ENCODE measurements at places on chromosomes 11 and 22.

DNA sequence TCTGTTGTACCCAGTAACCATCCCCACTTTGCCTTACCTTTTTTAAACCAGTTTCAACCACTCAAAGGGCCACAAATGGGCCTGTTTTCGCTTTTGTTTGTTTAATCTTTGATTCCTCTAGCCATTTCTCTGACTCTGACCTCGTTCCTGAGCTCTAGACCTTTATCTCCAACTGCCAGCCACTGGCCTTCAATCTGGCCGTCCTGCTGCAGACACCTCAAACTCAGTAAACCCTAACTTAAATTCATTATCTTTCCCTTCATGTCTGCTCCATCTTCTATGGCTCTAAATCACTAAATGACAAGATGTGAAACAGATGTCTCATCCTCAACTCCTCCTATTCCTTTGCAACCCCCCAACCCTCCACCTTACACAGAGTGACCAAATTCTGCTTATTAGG is 1.3 kb upstream of the GDPD4 start:
- DNase-seq: no peak

- no peak for DNase-seq
Observed at GRCh38 chr11:8243458-8243857, 20.2 kb downstream of the LMO1 start.

DNA sequence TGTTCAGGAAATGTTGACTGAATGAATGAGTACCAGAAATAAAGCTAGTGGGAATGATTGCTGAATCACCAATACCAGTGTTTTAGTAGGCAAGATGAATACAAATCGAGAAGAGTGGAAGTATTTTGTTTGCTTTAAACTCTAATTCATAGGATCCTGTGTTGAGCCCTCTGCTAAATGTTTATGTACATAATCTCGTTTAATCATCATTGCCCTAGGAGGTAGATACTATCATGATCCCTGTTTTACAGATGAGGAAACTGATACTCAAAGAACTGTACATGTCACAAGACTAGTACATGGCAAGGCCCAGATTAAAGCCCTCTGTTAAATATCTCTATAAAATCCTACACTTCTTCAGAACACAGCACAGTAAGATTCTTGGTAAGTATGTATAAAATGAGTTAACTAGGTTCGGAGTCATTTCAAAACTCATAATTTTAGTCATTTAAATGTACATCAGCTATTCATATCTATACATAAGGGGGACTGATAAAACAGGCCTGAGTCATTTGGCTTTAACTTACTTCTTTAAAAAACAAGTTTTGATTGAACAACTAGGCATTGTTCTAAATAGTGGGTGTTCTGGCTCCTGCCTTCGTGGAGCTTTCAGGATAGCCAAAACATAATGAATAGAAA is 97.1 kb downstream of the EXT2 start:
- DNase-seq: no peak

GRCh38 chr11:26698224-26698623 is 23.6 kb downstream of the SLC5A12 start:
- no peak for DNase-seq

DNA sequence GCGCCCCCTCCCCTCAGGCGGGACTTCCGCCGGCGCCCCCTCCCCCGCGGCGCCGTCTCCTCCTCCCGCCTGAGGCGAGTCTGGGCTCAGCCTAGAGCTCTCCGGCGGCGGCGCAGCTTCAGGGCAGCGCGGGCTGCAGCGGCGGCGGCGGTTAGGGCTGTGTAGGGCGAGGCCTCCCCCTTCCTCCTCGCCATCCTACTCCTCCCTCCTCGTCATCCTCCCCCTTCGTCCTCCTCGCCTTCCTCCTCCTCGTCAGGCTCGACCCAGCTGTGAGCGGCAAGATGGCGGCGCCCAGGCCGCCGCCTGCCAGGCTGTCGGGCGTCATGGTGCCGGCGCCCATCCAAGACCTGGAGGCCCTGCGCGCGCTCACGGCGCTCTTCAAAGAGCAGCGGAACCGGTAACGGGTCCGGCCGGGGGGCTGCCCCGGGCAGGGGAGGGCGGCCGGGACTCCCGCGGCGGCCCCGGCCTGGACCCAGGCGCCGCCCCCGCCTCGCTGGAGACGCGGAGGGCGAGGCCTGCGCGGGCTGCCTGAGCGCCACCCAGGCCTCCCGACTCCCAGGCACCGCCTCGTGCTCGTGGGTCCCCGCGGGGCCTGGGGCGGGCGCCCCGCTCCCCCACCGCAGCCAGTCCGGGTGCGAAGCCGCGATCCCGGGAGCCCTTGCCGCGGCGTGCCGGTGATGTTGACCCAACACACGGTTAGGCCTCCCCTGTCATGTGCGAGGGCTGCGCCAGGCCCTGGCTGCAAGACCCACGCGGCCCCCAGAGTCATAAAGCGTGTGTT is at the start of gene ATXN10:
ATXN10 (plus strand) TSS at position 52 of the 781 bp plus-strand sequence; CDS start at position 282, 230 bp downstream.
- DNase-seq: peak; percentile 48

Measured in activated T-cell treated with anti-CD3 and anti-CD28 coated beads for 1 hour (primary cell).